Bone marrow (tissue), 2 donors: ENCODE measurements at places on chromosomes 1 and 21.

GRCh38 chr1:147071142-147071541 lies 101.1 kb downstream of the PRKAB2 start:
- DNase-seq: no peak

DNA sequence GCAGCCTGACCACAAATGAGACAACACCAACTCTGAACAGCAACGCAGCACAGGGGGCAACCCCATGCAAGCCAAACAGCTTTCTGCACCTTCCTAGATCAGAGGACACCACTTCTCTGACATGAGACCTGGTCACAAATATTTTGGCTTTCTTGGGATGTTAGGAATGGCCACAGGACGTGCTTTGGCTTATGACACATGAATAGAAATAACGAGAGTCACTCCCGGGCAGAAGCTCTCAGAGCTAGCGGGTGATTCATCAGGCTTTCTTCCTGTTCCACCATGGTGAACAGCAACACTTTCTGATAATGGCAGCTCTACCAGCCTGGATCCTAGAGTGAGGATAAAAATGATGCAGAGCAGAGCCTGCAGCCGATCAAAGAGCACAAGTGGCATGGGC lies 39.4 kb downstream of the PAFAH2 start:
- DNase-seq: no peak

DNA sequence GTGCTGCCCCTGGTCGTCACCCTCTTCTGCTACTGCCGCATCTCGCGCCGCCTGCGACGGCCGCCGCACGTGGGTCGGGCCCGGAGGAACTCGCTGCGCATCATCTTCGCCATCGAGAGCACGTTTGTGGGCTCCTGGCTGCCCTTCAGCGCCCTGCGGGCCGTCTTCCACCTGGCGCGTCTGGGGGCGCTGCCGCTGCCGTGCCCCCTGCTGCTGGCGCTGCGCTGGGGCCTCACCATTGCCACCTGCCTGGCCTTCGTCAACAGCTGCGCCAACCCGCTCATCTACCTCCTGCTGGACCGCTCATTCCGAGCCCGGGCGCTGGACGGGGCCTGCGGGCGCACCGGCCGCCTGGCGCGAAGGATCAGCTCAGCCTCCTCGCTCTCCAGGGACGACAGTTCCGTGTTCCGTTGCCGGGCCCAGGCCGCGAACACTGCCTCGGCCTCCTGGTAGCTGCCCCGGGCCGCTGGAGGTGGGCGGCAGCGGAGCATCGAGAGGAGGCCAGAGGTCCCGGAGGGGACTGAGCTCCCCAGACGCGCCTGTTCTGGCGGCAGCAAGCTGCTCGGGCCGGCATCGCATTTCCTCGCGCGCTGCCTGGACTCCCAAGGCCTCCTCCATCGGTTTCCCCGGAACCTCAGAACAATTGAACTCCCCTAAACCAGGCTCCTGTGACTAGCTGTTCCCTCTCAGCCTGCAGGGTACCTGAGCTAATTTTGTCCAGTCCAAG lies 1.1 kb downstream of the GPR25 start:
- no peak for DNase-seq

GRCh38 chr1:227459977-227460376 lies 103.4 kb upstream of the ZNF678 start:
- no peak for DNase-seq

- no peak for DNase-seq
Observed at GRCh38 chr1:40421431-40422384, 28.6 kb upstream of the ZFP69B start.

- no peak for DNase-seq
Observed at GRCh38 chr1:248343451-248343850, 5.1 kb upstream of the OR14C36 start.

- no peak for DNase-seq
Observed at GRCh38 chr1:61638911-61639605, 85.9 kb downstream of the TM2D1 start.

DNA sequence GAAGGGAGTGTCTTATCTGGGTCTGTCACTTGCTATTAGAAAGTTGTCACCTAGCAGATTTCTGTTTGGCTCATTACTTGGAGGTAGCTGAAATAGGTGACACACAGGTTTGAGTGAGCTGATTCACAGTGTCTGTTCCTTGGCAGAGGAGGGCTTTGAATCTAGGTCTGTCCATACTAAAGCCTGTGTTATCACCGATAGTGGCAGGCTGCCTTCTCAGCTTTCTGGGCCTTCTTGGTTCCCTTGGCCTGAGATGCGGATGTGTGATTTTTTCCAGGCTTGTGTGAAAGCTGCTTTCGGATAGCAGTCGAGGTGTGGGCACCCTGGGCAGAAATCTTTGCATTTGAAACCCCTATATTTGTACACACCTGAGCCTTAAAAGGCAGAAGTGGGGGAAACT lies 73.9 kb downstream of the ACTL8 start:
- DNase-seq: no peak

DNA sequence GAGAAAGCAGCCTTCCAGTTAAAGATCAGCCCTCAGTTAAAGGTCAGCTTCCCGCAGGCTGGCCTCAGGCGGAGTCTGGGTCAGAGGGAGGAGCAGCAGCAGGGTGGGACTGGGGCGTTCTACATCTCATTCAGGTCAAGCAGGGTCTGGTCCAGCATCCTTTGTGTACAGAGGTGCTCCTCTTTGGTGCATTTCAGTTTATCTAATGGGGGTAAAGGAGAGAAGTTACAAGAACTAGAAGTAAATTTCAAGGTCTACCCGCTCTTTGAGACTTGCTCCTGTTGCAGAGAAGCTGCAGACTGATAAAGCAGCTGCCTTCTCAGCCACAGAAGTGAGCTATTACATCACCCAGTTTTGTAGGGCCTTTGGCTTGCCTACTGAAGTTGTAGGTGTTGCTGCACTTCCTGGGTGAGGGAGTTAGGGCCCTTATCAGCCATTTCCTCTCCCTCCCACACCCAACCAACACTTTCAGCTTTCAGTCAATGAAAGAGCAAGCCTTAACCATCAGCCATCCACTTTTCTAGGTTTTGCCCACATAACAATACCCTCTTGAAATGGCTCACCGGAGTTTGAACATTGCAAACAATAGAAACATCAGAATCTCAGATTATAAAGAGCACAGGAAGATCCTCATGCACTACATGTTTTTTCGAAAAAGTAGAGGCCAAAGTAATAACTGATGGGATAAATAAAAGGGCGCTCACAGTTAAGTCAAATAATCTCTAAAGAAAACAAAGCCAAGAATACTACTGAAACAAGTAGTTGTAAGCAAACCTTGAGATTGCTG lies 2.8 kb upstream of the NUP210L start:
- DNase-seq: no peak

DNA sequence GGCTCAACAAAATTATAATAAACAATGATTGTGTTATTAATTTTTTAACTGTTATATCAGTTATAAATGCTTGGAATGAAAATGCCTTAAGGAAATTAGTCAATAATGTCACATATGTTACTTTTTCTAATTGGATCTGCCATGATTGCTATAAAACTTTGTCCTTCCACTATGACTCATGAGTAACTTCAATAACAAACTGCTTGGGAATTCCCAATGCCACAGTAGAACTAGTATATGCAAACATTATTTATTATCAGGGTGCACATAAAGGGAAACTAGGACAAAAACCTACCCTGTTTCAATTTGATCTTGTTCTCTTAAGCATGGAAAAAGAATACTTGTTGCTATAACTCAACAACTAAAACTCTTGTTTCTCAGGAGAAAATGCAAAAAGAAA lies 59.1 kb upstream of the PDC start:
- no peak for DNase-seq

DNA sequence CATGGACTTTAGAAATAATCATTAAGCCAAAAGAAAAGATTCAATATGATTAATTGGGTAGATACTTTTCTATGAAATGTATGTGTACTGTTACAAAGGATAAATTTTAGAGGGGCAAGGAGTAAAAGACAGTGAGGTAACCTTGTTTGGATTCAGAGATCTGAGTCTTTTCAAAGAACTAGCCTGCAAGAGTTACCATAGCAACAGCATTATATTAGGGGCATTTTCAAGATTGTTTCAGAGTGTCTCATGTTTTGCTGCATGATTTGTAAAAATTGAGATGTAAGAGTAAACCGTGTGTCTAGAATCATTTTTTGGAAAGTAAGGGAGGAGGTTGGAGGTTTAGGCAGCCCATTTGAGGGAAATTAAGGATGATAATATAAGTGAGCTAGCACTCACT lies 70.6 kb upstream of the KIAA1614 start:
- DNase-seq: no peak

- DNase-seq: no peak
Observed at GRCh38 chr1:216210081-216210480, 213.2 kb downstream of the USH2A start.

GRCh38 chr21:16837721-16838120 lies 675.1 kb upstream of the CXADR start:
- DNase-seq: no peak

DNA sequence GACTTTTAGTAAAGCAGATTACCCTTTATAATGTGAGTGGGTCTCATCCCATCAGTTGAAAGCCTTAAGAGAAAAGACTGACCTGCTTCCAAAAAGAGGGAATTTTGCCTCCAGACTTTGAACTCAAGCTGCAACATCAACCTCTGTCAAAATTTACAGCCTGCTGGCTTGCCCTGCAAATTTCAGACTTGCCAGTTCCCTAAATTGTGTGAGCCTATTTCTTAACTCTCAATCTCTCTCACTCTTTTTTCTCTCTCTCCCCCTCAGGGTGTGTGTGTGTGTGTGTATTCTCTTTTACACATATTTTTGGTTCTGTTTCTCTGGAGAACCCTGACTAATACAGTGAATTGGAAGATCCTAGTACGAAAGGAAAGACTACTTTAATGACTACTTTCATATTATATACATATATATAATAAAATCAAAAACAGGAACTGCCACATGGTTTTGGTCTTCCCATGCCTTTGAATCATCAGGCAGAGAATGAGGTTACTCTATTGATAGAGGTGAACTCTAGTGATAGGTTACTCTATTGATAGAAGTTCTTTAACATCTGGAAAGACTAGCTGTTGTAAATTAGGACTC lies 6.4 kb downstream of the OR2C3 start:
- DNase-seq: no peak
